ENCODE measurements at places on chromosomes 1 and 21.

GRCh38 chr21:39965026-39965425, 97.8 kb downstream of the PCP4 start:
- no peak for DNase-seq

DNA sequence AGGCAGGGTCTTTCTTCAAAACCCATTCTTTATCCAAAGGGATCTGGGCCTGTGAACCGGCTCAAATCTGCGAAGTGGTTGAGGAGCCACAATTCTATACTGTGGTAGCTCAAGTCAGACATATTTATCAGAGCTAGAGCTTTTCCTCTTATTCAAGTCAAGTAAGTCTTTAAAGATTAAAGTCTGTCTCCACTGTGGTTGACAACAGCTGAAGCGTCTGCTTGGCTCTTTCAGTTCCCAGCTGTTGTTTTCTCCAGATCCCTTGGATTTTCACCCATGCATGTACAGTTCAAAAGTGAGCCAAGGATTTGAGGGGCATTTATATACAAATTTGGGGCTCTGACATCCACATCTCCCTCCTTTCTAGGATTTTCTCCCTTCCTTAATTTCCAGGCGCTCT, 66.9 kb downstream of the C1orf185 start:
- DNase-seq: no peak

DNA sequence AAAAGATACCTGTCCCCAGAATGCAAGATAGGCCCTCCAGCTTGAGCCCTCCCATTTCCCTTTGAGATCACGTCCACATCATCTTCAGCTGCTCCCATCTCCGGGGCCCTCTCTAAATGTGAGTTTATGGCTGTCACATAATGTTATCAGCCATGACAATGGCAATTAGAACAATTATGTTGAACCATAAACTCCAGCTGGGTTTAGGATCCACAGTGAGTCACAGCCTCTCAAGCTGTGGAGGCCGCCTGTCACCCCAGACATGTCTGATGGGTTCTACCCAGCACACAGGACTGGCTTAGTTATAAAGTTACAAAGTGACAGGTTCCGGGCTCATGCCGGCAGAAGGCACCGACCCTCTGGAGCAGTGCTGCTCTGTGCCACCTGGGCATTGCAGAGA, 597.3 kb downstream of the PTPRU start:
- DNase-seq: no peak

- no peak for DNase-seq
These were observed 12.7 kb upstream of the VCAM1 start for GRCh38 chr1:100706856-100707255.

GRCh38 chr1:72567521-72567920, 285.2 kb upstream of the NEGR1 start:
- no peak for DNase-seq

- DNase-seq: no peak
These were observed 21.4 kb downstream of the AIM2 start for GRCh38 chr1:159055181-159055641.

DNA sequence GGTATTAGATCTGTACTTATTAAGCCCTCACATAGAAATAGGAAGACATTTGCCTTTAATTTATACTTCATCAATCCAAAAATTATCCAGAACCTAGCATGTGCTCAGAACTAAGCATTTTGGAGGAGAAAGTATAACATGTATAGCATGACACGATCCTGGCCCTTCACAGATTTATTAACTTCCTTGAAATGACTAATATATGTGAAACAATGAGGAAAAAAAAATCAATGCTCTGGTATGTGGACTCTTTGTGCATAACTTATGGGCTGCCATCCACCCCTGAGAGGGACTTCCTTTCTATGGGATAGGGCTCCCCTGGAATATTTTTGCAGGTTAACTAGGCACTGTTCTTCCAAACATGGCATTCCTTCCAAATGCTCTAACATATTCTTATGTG, 36.6 kb downstream of the CCDC185 start:
- no peak for DNase-seq

GRCh38 chr1:14976256-14976655, 177.3 kb upstream of the TMEM51 start:
- DNase-seq: no peak

- no peak for DNase-seq
These were observed 39.5 kb upstream of the RGS1 start for GRCh38 chr1:192535916-192536664.

- no peak for DNase-seq
These were observed 35.8 kb downstream of the NDUFS5 start for GRCh38 chr1:39061951-39062350.

DNA sequence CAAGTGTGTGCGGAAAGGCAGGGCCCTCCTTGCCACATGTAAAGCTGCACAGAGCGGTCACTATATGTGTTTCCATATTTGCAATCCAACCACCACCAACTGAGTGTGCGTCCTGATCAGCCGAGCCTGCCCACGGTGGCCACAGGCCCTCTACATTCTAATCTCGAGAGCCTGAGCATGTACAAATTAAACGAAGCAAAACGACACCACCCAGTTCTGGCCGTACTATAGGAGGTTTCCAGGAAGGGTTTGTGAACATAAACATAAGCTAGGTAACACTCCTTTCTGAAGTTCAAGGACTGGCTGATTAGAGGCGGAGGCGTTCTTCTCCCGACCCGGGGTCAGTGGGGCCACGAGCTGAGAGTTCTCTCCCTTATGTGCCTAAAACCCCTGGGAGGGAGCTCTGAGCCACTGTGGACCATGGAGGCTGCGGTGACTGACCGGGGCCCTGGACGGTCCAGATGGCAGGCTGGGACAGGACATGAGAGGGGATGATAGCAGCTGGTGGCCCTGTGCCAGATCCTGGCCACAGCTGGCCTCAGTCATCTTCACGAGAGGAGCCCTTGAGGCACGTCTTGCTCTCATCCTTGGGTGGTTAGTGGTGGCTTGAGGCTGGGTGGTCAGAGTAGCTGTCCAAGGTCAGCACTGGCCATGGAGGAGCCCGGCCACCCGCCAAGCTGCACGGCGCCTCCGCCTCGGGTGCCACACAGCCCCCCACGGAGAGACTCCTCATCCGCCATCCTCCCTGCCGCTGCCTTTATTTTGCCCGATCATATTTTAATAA, 39.1 kb upstream of the TRAPPC10 start:
- no peak for DNase-seq

GRCh38 chr1:6069573-6069972, 23.9 kb downstream of the KCNAB2 start:
- no peak for DNase-seq

- no peak for DNase-seq
These were observed 10.7 kb downstream of the PIGR start for GRCh38 chr1:206935491-206936067.

GRCh38 chr1:107669996-107670395, 295.0 kb downstream of the VAV3 start:
- no peak for DNase-seq
